ENCODE measurements at places on chromosomes 3 and 15.

DNA sequence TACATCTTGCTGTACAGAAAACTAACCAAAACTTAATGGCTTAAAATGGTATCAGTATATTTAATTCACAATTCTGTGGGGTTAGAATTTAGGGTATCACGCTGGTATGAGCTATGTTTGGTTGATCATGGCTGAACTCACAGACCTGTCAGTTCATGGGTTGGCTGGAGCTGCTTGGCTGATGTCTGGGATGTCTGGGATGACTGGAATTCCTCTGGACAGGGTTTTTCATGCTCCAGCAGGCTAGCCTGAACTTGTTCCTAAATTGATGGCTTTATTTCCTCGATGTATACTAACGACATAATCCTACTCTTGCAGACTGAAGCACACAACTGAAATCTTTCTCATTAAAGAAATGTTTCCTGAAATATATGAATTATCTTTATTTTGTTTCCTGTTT lies 338.9 kb upstream of the GBE1 start:
- DNase-seq, result no peak

- no peak for DNase-seq
These were observed 1121.4 kb upstream of the ALCAM start for GRCh38 chr3:104245261-104245660.

DNA sequence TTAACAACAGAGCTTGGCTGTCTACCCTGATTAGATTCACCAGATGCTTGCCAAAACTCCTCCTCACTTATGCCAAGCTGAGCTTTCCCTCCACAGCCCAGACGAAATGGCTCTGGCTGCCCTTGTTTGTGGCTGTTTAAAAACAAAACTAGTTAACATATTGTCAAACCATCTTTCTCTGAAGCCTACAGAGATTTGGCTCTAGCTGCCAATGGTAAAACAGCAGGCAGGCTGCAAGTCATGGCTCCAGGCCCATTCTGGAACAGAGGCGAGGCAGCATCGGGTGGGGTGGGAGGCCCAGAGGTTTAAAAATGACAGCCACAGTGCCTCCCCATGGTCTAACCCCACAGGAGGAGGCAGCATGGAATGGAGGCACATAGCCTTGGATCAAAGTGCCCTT lies 75.9 kb downstream of the SCN5A start:
- DNase-seq, result no peak

GRCh38 chr3:12127391-12127790 lies 31.3 kb downstream of the TIMP4 start:
- no peak for DNase-seq

GRCh38 chr3:156553705-156554356 lies 1.1 kb downstream of the SSR3 start:
- no peak for DNase-seq

- no peak for DNase-seq
These were observed 414.7 kb upstream of the NAALADL2 start for GRCh38 chr3:174444391-174444790.

GRCh38 chr3:83514130-83514914 lies 1444.5 kb upstream of the CADM2 start:
- DNase-seq, result no peak

DNA sequence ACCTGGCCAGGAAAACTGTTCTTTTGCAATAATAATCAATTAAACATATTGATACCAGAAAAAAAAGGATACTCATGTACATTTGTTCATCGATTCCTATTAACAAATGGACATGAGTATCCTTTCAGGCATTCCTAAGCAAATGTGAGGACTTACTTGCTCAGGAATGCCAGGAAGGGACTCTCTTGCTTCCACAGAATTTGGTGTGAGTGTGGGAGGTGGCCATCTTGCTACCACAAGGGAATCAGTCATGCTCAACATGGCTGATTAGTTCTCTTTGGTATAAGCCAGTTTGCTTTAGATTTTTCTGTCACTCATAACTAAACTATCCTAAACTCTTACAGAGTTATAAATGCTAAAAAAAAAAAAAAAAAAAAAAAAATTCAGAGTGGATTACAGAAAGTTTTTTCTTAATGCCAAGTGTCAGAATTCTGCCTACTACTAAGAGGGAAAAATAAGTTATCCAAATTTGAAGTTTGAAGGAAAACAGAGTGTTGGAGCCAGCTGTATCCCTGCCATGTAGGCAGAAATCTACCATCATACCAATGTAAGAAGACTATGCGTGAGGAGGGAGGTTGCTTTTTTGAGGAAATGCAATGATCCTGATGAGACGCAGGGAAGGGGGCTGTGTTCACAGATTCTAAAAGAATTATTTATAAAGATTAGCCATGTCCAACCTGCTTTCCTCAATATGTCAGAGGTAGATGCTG lies 98.7 kb downstream of the PLD1 start:
- no peak for DNase-seq

DNA sequence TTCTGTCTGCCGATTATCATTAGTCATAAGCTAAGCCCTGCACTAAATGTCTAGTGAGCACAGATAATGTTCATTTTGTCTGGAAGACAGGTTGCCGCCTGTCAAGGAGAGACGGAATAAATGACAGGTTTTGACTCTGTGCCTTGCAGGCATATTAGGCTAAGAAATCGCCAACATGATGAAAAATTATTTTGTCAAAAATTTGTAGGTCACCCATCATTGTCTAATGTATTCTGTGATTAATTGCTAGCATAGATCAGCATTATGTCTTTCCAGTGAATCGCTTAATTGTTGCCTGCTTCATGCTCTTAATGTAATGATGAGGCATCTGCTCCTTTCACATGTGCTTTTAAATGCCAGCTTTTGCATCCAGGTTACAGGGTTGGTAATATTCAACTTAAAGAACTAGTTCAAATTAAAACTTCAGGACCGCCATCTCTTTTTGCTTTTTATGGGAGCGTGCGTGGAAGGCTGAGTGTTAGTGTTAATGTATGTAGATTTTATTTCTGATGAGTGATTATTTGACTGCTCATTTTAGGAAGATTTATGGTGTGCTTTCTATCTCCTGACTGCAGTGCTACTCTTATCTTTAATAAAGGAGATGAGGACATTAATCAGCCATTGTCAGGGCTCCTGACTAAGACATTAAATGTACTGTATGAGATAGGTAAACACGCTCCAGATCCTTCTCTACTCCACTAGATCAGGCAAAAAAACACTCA lies 120.8 kb upstream of the MEIS2 start:
- no peak for DNase-seq

GRCh38 chr3:42224658-42225421 lies 41.1 kb downstream of the CCK start:
- DNase-seq, result no peak

DNA sequence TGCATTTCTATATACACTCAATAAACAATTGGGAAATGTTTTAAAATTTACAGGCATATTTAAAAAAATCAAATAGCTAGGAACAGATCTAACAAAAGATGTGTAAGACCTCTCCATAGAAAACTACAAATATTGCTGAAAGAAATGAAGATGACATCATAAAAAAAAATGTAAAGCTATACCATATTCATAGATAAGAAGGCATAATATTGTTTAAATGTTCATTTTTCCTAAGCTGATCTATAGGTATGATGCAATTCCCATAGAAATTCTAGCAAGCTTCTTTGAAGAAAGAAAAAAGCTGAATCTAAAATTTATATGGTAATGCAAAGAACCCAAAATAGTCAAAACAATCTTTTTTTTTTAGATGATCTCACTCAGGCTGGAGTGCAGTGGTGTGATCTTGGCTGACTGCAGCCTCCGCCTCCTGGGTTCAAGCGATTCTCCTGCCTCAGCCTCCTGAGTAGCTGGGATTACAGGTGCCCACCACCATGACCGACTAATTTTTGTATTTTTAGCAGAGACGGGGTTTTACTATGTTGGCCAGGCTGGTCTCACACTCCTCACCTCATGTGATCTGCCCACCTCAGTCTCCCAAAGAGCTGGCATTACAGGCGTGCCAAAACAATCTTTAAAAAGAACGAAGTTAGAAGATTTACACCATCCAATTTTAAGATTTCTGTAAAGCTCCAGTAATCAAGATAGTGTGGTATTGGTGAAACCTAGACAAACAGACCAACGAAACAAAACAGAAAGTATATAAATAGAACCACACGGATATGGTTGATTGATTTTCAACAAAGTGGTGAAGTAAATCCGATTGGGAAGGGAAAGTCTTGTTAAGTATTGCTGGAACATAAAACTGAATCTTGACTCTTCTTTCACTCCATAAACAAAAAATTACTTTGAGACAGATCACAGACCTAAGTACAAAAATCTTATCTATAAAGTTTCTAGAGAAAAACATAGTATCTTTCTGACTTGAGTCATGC lies 6.3 kb upstream of the BHLHE40 start:
- DNase-seq, result no peak

DNA sequence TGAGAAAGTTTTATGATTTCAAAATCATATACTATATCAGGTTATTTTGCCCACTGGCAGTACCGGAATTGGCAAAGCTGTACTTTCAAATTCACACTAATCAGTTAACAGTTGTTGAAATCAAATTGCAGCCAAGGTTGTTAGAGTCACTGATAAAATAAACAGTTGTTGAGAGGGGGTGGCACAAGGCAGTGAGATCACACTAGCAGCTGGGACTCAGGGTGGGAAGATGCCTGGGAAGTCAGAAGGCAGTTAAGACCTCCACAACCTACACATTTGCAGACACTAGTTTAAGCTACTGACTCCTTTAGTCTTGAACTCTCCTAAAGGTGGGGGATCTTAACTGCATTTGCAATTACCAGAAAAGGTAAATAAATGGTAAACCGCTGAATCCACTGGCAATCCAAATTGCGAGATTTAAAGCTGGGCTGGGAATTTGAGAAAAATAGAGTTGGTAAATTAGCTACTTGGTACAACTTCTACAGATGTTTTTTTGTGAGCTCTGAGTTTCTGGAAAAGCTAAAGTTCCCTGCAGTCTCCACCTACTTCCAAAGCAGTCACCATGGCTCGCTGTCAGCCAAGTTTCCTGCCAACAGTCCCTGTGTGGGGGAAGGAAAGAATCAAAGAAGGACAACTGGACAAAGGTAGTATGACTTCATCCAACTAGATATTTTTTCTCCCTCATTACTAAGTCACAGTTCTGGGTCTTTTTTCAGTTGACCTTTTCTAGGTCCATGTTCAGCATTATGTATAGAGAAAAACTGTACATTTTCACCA lies 105.7 kb downstream of the ZNF385D start:
- no peak for DNase-seq

- no peak for DNase-seq
These were observed 19.4 kb downstream of the ARPP21 start for GRCh38 chr3:35658686-35659085.

DNA sequence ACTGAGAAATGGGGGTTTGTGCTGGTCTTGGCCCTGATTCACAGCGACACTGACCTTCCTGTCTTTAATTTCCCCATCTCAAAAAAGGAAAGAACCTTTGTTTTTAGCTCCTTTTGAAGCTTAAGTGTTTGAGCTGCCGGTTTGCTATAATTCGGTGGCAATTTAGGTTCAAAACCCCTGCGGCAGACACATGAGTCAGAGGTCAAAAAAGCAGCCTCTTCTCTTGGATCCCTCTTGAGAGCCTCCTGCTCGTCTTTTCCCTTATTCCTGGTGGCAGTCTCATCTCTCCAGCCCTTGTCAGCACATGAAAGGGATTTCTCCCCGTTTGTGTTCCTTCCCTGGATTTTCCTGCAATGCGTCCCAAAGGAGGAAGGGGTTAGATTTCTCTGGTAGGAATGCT lies 64.5 kb downstream of the GRIP2 start:
- no peak for DNase-seq

GRCh38 chr3:9946112-9947024 lies 5.8 kb downstream of the PRRT3 start:
- DNase-seq, result peak; percentile 44

- peak; percentile 8 for DNase-seq
These were observed 178.6 kb upstream of the TRIM42 start for GRCh38 chr3:140499114-140499757.

DNA sequence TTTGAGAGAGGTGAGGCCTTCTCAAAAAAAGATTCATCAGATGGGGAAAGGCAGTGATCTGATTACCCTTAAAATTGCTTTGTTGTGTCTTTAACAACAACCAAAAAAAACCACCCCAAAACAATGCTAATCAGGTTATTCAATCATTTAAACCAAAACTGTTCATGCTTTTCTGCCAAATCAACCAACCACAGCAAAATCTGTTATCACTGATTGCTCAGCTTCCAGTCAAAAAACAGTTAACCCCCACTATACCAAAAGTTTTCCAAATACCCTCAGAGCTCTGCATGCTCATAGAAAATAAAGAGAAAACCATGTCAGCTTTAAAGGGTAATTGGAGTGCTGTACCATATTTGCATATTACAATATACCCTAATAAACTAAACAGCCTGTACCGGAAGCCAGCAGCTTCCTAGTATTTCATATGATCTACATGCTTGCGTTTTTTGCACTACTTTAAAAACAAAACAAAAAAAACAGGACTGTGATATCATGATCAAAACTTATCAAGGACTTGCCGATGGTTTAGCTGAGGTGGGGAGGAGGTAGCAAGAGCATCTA lies 22.8 kb downstream of the SATB1 start:
- no peak for DNase-seq

GRCh38 chr3:178095522-178095921 lies 440.7 kb upstream of the KCNMB2 start:
- DNase-seq, result no peak

DNA sequence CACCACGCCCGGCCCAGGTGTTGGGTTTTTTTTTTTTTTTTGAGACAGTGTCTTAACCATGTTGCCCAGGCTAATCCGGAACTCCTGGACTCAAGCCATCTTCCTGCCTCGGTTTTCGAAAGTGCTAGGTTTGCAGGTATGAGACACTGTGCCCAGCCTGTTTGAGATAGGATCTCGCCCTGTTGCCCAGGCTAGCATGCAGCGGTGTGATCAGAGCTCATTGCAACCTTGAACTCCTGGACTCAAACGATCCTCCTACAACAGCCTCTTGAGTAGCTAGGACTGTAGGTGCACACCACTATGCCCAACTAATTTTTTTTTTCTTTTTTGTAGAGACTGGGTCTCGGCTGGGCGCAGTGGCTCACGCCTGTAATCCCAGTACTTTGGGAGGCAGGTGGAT lies 20.3 kb upstream of the ITPKA start:
- DNase-seq, result no peak

DNA sequence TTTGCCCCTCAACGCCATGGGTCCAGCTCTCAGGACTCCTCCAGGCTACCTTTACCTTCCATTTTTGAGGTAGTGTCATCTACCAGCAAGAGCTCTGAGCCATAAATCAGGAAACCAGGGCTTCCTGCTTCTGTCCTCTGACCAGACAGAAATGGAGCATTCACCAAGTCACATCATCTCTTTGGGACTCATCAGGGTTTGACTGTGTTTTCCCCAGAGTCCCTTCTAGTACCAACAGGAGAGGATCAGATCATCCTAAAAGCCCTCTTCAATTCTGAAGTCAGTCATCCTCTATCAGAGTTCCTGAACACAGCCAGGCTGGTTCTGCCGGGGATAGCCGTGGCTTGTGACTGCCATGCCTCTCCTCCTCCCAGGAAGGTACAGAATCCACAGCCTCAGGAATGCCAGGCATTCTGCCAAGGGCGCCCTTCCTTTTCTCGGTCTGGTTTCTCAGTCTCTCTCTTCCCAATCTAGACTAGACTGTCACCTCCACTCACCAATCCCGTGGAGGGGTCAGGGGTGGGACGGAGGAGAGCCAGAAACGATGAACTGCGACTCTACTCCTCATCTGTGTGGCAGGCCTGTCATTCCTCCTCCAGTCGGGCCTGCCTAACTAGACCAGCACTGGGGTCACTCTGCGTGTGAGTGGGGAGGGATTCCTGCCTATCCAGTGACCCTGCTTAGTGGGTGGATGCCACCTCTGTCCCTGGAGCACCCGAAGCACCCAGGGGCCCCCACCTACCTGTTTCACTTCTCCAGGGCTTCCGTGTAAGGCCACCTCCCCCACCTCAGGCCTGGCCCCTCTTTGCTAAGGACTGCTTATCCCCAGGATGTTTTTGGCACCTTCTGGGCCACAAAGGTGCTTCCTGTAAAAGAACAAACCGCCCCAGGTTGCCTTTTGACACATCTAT lies 30.9 kb downstream of the CCNL1 start:
- no peak for DNase-seq

GRCh38 chr3:33994568-33994967 lies 196.1 kb downstream of the PDCD6IP start:
- DNase-seq, result no peak

Data from anterior cingulate cortex (tissue), 58 donors.